Epithelial cell of proximal tubule (primary cell): ENCODE measurements at places on chromosomes 2 and 18. TPM values are rescaled to one million over a fixed set of nuclear protein-coding genes. Genes with fewer than 3 reads are reported as not detected.

DNA sequence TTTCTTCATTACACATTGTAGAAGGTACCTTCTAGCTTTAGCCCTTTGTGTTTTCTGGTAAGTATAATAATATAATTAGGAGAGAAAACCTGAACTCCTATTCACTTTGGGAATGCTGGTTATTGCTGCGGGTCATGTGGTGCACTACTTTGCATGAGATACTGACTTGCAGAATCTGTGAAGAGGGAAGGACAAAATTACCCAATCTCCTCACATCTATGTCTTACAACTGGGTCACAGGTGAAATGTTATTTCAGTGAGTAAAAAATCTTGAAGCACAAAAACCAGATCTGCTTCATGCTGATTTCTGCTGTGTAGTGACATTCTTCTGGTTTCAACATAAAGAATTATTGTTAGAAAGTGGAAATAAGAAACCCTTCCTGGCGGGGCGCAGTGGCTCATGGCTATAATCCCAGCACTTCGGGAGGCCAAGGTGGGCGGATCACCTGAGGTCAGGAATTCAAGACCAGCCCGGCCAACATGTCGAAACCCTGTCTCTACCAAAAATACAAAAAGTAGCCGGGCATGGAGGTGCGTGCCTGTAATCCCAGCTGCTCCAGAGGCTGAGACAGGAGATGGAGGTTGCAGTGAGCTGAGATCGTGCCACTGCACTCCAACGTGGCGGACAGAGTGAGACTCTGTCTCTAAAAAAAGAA is 211.0 kb upstream of the REG3G start:
- no peak for DNase-seq

DNA sequence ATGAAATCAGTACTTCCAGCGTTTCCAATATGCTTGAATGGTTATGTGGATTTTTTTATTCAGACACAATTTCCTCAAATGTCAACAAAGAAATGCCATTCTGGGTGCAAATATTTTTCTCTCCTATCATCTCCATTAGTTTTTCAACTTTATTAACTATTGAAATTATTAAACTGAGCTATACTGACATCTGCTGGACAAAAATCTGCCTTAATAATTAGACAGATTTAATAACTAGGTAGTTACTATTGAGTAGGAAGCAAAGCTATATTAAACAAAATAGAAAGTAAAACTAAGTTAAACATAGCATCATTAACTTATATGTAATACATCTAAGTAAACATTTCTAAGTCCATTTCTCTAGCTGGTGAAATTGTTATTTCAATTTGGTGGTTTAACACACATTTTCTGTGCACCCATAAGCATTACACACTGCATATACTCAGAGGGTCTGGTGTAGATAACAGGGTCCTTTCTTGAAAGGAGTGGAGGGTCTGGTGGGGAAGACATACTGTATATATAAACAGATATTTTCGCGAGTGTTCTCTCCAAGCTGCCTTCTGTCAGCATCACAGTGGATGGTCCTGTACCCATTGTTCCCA is 77.0 kb downstream of the LANCL1 start:
- DNase-seq = no peak

DNA sequence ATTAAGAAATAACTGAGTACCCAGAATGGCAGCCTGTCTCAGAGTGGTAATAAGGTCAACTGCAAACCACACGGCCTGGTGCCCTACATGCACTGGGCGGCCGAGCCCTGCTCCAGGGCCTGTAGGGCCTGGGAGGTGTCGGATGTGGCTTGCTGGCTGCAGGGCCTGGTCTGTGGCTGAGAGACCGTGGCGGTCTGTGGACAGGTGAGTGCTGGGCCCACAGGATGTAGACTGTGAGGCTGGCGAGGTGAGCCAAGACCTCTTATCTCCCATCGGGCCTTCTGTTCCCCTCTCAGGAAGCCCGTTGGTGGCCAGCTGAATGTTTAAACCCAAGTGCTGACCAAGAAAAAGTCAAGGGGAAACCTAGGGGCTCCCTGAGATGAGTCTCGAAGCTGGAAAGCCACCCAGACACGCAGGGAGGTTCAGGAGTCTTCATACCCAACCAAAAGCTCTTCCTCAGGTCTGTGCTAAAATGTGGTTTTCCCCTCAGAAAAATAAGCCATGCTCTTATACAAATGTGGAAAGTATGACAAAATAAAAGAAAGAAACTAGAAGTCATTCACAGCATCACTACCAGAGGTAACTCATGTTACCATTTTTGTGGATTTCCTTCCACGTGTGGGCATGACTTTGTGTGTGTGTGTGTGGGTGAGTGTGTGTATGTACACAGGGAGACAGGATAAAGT is 47.7 kb upstream of the CTDP1 start:
- DNase-seq = no peak

GRCh38 chr2:65113816-65114215 is 16.1 kb downstream of the RAB1A start:
- no peak for DNase-seq

DNA sequence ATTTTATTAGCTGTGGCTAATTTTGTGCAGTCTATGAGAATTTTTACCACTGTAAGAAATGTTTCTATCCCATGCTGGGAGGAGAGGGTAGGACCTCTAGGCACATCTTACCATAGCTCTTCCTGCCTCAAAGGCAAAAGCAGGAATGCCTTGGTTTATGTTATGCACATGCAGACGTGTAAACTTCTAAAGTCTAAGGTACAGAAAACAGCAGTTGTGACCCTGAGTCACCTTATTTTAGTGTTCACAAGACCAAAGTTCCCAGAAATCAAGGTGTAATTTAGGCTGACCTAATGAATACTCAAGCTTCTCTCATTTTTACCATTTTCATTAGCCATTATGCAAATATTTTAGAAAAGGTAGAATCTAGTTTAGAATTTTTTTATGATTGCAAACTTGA is 15.4 kb upstream of the WIPF1 start:
- DNase-seq = no peak

The NR4A2 gene
- total RNA-seq = 0.06 TPM in 1 of 2 replicates, not detected in the other

DNA sequence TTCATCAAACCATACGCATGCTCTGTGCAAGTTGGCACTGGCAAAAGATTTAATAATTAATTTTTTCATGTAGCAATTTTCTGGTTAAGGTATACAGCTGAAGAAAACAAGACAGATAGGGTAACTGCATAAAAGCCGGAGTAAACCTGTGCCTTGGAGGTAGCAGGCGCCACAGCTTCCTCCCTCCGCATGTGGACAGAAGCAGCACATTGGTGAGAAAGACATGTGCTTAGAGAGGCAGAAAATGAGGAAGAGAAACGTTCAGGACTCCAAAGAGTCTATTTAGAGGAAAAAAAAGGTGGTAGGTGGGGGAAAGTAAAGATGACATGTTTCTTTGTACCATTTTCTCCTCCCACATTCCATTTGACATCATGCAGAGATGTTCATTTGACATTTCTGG is 9.3 kb downstream of the ST6GAL2 start:
- DNase-seq = no peak

The BMP10 gene
- not detected in 2 replicates for total RNA-seq

The TBR1 gene
- not detected in 2 replicates for total RNA-seq

The CRYBA2 gene
- not detected in 2 replicates for total RNA-seq

The MERTK gene
- 4.3 and 8.7 TPM in 2 replicates for total RNA-seq

The HJURP gene
- total RNA-seq = 56.9 and 64.9 TPM in 2 replicates

DNA sequence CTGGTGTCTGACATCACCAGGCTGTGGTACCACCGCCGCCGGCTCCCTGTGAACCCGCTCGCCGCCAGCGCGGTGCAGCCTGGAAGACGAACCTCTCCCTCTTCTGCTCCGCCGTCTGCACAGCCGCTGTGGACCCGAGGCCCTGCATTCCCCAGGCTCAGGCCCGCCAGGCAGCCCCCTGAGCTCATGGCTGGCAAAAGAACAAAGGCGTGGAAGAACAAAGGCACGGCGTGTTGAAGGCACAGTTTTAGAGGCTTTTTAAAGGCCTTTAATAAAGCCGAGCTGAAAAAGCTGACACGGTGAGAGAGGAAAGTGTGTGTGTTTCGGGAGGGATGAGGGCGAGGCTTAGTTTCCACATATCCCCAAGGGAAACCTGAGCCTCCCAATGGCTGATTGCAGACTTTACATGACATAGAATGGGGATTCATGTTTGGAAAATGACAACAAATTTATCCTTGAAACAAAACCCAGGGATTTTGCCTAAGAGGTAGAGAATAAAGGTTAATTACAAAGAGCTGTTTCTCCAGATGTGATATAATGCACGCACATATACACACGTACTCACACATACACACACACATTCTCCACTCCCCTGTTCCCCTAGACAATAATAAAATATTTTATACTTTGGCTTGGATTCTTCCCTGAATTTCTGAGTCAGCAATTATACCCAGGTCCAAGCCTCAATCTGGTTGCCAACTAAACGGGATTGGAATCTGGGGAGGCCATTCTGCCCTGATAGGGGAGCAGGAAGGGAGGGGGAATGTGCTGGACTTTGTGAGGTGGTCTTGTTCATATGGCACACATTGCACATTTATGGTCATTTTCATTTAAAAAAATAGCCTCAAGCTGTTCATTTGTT is 39.7 kb downstream of the RFX8 start:
- DNase-seq = no peak

GRCh38 chr18:77495982-77496690 is 246.5 kb downstream of the GALR1 start:
- DNase-seq = no peak

DNA sequence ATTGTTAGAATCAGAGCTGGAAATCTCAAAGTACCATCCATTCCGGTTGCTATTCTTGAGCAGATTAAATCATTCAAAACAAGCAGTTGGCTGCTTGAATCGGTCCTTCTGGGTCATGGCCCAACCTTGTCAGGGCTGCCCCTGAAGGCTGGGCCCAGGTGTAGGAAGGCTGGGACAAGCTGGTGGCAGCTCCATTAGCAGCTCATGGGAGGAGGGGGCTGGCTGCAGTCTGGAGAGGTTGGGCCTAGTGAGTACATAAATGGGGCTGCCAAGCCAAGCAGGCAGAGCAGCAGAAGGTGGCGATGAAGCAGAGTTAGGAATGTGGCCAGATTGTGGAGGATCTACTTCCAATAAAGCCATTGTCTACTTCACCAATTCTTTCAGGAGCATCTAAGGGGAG is 81.4 kb downstream of the ADCYAP1 start:
- no peak for DNase-seq

- no peak for DNase-seq
Measured at GRCh38 chr2:8212239-8212638, 469.6 kb upstream of the ID2 start.

GRCh38 chr18:42404151-42404550 is 449.1 kb downstream of the PIK3C3 start:
- DNase-seq = no peak

DNA sequence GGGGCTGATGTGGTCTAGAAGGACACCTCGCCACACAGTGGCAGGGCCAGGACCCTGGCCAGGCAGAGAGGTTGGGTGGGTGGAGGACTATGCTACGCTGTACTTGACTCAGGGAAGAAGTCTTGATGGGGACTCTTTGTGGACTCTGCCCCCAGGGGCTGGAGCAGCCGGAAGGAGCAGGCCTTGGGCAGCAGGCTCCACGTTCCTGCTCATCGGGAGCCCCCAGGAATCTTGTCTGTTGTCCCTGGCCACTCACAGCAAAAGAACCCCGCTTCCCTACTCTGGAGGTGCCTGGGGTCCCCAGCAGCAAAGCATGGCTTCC is 79.0 kb downstream of the POLR1A start:
- no peak for DNase-seq

DNA sequence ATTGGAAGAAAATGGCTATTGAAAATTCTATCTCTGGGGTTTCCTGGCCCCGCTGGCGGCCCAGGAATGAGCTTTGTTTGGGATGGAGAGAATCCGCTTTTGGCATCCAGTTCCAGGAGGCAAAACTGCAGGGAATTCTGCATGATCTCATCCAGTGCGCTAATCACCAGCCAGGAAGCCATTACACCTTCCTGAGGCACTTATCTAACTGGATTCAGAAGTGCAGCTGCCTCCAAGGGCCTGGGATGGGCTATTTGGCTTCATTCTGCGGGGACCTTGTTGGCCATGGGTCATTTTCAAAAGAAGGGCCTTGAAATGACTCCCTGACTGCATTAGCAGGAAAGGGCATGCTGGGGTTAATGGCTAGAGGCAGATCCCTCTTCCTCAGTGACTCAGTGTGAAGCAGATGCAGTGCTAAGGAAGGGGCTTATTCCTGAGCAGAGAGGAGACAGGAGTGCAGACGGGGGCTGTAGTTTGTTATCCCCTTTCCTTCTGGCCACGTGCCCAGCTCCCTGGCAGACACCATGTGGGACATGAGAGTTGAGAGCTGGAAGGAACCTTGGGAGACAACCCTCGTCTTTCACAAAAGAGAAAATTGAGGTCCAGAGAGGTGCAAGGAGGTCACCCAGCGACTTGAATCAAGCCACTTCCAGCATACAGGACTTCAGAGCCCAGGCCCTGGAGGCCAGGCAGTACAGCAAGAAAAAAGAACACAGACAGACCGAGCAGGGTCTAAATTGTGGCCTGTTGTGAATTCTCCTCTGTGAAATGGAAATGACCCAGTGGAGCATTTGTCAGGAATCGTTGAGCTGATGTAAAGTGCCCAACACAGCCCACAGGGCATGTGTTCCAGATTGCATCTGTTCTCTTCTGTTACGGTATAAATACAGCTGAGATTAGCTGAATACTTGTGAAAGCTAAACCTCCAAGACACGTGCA is 161.8 kb downstream of the PRKCE start:
- no peak for DNase-seq

GRCh38 chr2:176490061-176490861 is 221.0 kb downstream of the MTX2 start:
- DNase-seq = no peak

DNA sequence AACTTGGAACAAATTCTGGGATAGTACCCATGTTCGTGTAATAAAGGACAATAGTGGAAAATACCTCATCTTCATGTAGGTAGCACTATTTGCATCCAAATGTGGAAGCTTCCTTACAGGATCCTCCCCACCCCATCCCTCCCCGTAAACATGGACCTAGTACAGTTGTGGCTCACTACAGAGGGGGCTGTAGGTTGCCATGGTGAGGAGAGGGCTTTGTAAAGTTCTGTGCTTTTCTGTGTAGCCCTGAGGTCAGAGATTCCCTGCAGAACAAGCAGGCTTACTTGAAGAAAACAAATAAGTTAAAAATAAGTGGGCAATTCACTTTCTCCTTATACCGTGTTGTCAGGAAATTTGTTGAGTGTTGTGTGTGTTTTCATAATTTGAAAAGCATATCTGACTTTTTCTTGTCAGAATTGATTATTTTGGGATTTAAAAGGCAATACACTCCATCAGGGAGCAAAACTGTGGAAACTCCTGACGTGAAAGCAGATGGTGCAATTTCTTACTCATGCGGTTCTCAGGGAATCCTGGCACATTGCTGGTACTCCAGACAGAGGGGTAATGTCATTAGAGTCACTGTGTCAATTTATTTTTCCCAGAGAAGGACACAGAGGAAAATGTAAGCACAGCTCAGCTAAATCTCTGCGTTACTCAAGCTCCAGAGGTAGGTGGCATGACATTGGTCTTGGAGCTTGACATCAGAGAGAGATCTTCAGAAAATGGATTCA is 174.2 kb upstream of the LHCGR start:
- DNase-seq = no peak

- no peak for DNase-seq
Measured at GRCh38 chr2:45382744-45383143, 228.3 kb downstream of the SRBD1 start.

DNA sequence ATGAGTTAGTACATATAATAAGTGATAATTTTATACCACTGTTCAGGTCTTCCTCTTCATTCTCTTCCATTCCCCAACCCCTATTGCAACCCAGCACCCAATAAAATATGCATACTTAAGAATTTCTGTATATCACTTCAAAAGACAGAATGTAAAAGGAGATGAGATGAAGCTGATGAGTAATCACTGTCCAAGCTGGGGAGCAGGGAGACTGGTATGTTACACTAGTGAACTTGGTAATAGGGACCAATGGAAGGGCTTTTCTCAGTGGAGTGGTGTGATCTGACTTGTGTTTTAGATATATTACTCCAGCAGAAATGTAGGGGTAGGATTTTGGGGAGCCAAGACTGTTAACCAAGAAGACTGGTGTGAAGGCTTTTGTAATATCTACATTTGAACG is 18.0 kb upstream of the ARHGAP28 start:
- no peak for DNase-seq
